ENCODE measurements at places on chromosomes 3 and 15. TPM values are rescaled to one million over a fixed set of nuclear protein-coding genes. Genes with fewer than 3 reads are reported as not detected.

The KBTBD13 gene
- not detected for total RNA-seq

The PCSK6 gene
- total RNA-seq: 48.1 TPM

The IREB2 gene
- total RNA-seq: 85.2 TPM

The TMEM108 gene
- 16.1 TPM for total RNA-seq

The TMEM212 gene
- total RNA-seq: not detected

The RBP2 gene
- not detected for total RNA-seq

The CHL1 gene
- 78.5 TPM for total RNA-seq

The C3orf80 gene
- total RNA-seq: 0.66 TPM

The OXTR gene
- total RNA-seq: 1.4 TPM

The PLCL2 gene
- total RNA-seq: 71.1 TPM

The CCR8 gene
- total RNA-seq: not detected

The GOLGA8S gene
- total RNA-seq: 0.82 TPM

The CCDC39 gene
- total RNA-seq: 0.66 TPM

The HCLS1 gene
- total RNA-seq: 7.0 TPM

The ATP2B2 gene
- total RNA-seq: 28.0 TPM

The GOLGA8M gene
- total RNA-seq: 1.9 TPM

The FAM3D gene
- total RNA-seq: 6.4 TPM

The CCDC9B gene
- 8.4 TPM for total RNA-seq

The CLSTN2 gene
- 26.9 TPM for total RNA-seq

The GLDN gene
- 5.1 TPM for total RNA-seq

The IMPG2 gene
- 221 TPM for total RNA-seq

The FBXL2 gene
- 30.1 TPM for total RNA-seq

The RLBP1 gene
- 102 TPM for total RNA-seq

The HRG gene
- not detected for total RNA-seq

The SLC22A14 gene
- total RNA-seq: 0.16 TPM

The MAP6D1 gene
- total RNA-seq: 2.9 TPM

The C3orf22 gene
- total RNA-seq: not detected

The GATM gene
- 49.4 TPM for total RNA-seq

The MESP2 gene
- total RNA-seq: 2.8 TPM

The LRTM1 gene
- total RNA-seq: 22.9 TPM

The GASK1A gene
- 24.4 TPM for total RNA-seq

The PP2D1 gene
- not detected for total RNA-seq

The CCDC54 gene
- not detected for total RNA-seq

The LAMB2 gene
- 450 TPM for total RNA-seq

The TMEM202 gene
- not detected for total RNA-seq

The PLS1 gene
- 11.1 TPM for total RNA-seq

The TTBK2 gene
- 37.6 TPM for total RNA-seq
